Stimulated activated CD8-positive, alpha-beta memory T cell treated with anti-CD3 and anti-CD28 coated beads, Interleukin-2, amount 100 ng/mL, for 48 hours (primary cell): ENCODE measurements at places on chromosomes 7 and 10.

DNA sequence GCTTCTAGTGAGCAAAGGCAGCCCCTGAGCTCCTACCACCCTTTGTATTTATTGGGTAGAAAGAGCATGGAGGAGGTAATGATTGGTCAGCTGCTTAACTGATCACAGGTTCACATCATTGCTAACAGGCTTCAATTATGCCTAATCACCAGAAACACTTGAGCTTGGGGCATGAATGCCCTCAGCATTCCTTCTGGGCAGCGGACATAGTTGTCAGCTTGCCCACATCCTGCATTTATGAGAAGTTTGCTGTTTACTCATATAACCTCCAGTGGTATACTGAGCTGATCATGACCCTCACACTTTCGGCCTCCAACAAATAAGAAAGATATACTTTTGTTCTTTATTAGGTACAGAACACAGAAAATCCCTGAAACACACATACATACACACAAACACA lies 140.3 kb upstream of the ODAD2 start:
- DNase-seq = no peak

GRCh38 chr7:47368190-47368812 lies 213.6 kb downstream of the TNS3 start:
- no peak for DNase-seq

- DNase-seq = peak; percentile 7
Measured at GRCh38 chr7:127504715-127505114, 80.7 kb downstream of the GCC1 start.

- DNase-seq = no peak
Measured at GRCh38 chr10:18325889-18326531, 185.8 kb downstream of the CACNB2 start.

GRCh38 chr7:76281706-76282343 lies 20.6 kb upstream of the HSPB1 start:
- DNase-seq = no peak

- no peak for DNase-seq
Measured at GRCh38 chr10:83881661-83882060, 257.6 kb upstream of the GHITM start.

DNA sequence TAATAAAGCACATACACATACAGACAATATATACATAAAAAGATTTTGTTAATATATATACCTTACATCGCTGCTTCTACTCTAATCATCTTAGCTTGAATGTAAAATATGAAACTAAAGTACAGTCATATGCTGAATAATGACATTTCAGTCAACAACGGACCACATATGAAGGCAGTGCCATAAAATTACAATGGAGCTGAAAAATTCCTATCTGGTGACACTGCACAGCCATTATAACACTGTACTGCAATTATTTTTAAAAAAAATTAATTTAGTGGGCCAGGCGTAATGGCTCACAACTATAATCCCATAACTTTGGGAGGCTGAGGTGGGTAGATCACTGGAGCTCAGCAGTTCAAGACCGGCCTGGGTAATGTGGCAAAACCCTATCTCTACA lies 122.3 kb downstream of the JMJD1C start:
- DNase-seq = no peak

DNA sequence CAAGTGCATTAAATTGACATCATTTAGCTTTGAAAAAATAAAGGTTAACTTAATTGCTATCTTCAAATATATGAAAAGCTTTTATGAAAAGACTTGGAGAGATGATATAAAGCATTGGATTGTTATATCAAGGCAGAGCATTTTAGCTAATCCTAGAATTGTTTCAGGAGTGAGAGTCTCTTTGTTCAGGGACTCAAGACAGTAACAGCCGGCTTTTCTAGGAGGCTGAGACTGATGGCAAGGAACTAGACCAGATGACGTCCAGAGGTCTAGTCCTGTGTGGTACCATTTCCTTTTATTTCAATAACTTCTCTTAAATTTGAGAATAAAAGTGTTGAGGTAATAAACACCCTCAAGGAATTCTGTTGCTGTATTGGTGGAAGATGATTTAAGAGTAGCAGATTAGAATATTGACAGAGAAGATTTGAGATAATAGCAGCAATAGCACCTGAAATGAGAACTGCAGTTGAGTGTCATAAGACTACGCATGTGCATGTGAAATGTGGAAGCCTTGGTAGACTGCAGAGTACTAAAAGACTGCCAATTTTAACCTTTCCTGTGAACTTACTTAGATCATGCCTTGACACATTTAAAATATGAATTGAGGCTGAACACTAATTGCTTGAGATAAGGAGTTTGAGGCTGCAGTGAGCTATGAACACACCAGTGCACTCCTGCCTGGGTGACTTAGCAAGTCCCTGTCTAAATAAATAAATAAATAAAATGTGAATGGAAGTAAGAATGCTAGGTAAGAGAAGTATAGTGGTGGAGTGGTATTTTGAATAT lies 79.6 kb downstream of the ZNRF2 start:
- DNase-seq = no peak

GRCh38 chr7:69761290-69761922 lies 163.1 kb downstream of the AUTS2 start:
- no peak for DNase-seq

DNA sequence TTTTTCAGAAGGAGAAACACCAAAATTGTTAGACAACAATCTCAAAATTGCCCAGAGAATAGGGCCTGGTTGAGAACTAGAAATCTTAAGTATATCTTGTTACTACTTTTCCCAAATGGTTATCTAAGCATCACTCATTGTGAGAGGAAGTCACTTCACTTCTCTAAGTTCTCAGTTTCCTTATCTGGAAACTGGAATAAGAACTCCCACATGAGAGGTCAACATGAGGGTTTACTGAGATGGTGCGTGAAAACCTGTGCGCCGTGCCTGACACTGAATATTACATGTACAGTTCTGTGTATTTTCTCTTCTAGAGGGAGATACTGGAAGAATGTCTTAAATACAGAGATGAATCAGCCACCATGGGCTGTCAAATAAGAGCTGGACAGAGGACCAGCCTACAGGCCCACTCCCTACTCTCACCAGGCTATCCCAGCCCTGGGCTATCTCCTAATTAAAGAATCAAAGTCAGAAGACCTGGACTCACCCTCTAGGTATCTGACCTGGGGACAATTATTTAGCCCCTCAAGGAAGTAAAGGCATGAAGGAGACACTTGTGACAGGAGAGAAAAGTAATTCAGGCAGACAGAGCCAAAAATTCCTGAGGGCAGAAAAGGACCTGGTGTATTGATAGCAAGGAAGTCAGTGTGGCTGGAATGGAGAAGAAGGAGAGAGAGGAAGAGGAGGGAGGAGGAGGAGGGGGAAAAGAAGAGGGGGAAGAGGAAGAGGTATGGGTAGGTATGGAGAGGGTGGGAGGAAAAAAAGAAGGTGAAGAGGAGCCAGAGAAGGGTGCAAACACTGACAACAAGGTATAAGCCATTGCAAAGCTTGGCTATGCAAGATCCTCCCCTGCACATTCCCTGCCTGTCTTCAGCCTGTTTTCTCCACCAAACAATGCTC lies 44.9 kb downstream of the CCDC71L start:
- no peak for DNase-seq

DNA sequence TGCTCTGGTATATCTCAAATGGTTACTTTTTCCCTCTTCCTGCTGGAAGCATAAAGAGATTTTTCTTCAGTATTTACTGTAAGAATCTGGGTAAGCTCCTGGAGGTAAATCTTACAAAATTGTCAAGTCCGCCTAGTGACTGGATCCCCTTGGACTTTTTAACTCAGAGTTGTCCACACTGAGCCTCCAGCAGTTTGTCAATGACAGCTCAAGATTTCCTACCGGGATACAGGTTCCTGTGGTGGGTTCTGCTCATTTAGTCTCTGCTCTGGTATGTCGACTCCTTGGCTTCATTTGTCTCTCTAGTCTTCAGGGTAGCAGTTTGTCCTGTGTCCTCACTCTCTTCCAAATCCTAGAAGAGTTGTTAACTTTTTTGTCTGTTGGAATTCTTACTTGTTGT lies 27.0 kb downstream of the GPR37 start:
- DNase-seq = no peak

- DNase-seq = no peak
Measured at GRCh38 chr7:150675714-150676113, 9.8 kb upstream of the GIMAP2 start.

DNA sequence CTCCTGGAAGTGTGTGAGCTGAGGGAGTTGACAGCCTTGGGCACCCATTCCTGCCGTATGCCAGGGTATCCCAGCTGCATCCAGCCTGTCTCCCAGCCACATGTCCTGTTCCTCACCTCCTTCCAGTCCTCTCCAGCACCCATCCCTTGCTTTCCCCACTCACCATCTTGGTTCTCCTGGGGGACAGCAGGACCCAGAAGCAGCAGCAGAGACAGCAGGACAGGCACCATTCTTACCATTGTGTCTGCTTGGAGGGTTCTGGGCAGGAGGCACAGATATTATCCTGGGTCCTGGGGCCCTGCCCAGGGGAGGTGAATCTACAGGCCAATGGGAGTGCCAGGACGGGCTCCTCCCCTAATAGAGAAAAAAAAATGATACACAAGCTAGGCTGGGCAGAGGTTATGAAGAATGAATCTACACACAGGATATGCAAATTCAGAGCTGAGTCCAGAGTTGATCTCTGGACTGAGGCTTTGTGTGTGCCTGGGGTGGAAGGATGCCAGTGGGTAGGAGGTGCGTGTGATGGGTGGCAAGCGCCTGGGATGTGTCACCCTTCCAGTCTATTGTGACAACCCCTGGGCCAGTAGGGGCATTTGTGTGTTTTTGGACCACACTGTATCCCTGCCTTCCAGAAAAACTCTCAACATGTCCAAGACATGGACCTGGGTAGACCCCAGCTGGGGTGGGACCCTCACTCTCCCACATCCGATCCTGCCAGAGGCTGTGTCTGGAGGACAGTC lies at the start of gene AZGP1:
Gene AZGP1, minus strand, starts transcription at position 250 of the 740 bp plus-strand sequence. Its CDS starts 11 bp downstream, at position 239.
- no peak for DNase-seq

GRCh38 chr10:76922666-76923065 lies 714.9 kb downstream of the KCNMA1 start:
- DNase-seq = no peak

DNA sequence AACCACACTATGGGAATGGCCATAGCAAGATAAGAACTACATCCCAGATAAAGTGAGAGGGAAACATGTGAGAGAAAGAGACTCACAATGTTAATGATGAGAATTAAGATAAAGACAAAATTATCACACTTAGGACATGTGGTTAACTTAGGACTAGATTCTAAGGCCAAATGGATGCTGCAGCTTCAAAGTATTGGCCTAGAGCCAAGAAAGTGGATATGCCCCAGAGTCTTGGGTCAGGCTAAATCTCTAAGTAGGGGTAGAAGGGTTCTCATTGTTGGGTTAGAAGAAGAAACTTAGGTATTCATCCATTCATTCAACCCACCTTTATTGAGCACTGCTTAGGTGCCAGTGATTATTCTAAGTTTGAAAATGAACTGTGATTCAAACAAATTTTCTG lies 818.0 kb downstream of the PHTF2 start:
- DNase-seq = no peak

DNA sequence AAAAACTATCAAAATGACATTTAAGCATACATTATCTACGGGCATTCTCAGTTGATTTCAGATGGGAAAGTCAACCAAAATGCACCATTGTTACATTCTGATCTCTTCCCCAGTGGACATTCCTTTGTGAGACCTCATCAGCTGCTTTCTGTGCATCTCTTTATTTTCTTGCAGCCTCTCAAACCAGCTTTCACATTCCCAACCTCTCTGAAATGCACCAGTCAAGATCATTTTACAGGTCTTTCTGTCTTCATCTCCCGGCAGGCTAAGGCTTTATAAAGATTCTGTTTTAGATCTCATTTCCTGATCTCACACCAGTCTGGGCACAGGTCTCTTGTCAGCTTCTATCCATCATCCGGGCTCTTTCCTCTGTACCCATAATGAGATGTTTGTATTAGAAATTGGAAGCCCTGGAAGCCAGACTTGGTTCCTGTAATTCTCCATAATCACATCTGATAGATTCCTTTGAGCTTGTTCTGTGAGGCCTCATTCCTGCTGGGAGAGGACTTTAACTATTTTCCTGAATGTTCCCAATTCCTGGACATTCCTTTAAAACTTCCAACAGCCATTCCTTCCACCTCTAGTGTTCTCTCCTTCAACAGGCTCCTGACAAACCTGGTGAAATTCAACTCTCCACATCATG lies 44.3 kb upstream of the ARL4A start:
- no peak for DNase-seq

DNA sequence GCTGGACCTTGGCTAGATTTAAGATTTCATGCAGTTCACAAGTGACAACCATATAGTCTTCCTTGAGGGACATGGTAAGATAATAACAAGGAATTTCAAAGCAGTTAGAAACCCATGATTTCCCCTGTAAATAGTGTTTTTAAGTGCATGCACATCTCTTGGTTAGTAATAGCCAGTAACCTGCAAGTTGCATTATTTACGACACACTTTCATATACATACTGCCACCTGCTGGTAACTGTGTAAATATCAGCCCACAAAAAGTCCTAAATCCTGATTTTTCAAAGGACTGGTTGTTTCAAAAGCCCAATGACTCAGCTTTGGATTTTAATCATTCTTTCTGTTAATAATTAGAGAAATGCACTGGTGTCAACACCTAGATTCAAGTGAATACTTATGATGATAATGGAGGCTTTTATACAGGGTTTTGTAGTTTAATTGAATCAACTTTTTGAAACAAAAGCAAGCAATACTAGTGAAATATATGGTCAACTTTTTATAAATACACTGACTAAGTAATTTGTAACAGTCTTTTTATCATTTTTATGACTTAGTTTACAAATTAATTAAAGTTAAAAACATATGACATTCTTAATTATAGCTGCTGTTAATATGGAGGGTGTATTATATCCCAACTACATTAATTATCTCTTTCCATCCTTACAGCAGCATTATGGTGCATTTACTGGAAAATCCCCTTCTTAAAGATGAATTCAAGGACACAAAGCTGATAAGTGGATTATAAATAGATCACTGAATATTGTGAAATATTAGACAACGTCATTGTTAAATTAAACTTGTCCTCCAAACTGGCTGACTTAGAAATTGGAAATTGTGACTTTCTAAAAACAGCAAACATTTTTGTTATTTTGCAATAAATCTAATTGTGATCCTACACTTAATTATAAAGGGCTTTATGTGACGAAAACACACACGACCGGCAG lies 367.7 kb upstream of the SEMA3D start:
- no peak for DNase-seq

GRCh38 chr10:32417911-32418547 lies 27.9 kb upstream of the CCDC7 start:
- DNase-seq = no peak

- DNase-seq = no peak
Measured at GRCh38 chr7:4240042-4240441, 442.1 kb upstream of the FOXK1 start.

DNA sequence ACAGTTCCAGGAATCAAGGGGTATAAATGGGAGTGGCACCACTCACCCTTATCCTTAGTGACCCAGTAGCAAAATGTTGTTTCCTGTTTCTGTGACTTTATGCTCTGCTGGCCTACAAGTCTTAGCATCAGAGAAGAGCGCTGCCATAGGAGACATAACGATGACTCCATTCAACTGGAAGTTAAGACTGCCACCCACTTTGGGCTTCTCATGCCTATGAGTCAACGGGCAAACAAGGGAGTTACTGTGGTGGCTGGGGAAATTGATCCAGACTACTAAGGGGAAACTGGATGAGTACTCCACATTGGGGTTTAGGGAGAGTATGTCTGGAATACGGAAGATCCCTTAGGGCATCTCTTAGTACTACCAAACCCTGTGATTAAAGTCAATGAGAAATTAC lies 40.6 kb upstream of the PIK3CG start:
- DNase-seq = no peak
